Heart left ventricle (tissue), 16 donors: ENCODE measurements at places on chromosomes 11 and 22. TPM values are rescaled to one million over a fixed set of nuclear protein-coding genes. Genes with fewer than 3 reads are reported as not detected.

GRCh38 chr11:20854215-20854955, 185.0 kb downstream of the NELL1 start:
- no peak for DNase-seq

SLC22A8 gene
- not detected for total RNA-seq

DNA sequence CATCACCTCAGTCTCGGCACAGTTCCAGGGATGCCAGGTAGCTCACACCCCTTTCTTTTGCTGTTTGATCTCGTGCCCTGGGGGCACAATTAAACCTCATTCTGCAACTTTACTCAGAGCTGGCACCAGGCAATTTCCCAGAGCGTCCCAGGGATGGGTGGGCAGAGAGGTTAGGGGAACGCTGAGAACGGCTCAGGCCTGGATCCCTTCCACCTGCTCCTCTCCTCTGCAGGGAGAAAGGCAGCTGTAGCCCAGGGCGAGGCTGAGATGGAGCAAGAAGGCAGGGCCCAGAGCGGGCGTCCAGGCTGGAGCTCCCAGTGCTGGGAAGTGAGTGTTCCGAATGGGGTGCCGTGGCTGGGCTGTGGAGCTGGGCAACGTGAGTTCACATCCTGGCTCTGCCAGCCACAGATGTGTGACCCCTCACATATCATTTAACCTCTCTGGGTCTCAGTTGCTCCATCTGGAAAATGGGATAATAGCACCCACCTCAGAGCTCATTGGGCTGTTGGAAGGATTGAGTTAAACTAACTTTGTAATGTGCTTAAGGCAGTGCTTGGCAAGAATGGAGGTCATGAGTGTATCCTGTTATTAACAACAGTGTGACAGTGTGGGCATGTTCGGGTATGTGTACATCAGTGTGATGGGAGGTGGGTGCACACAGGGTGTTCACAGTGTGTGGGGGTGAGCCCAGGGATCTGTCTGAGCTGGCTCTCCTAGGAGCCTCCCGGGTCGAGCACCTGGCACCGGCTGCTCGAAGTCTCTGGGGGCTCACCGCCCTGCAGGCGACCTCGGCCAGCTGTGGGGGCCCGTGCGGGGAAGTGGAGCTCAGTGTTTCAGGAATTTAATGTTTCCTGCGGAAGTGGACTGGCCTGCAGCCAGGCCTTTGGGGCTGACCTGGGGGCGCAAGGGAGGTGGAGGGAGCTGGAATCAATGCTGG, 15.5 kb downstream of the OTUB1 start:
- no peak for DNase-seq

DNA sequence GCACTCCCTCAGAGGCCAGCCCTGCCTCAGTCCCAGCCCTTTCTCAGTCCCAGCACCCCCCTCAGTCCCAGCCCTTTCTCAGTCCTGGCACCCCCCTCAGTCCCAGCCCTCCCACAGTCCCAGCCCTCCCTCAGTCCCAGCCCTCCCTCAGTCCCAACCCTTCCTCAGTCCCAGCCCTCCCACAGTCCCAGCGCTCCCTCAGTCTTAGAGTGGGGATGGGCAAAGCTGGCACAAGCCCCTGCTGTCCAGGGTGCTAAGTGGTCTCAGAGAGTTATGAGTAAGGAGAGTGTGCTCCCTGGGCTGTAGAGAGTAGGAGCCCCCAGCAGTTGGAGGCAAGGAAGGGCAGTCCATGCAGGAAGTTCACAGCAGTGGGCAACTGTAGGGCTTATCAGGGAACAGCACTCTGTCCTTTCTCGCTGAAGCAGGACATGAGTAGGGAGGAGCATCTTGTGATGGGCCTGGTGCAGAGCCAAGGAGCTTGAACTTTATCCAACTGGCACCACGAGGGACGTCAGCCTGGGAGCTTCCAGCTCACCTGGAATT, 51.4 kb upstream of the CRYBB3 start:
- DNase-seq = no peak

DNA sequence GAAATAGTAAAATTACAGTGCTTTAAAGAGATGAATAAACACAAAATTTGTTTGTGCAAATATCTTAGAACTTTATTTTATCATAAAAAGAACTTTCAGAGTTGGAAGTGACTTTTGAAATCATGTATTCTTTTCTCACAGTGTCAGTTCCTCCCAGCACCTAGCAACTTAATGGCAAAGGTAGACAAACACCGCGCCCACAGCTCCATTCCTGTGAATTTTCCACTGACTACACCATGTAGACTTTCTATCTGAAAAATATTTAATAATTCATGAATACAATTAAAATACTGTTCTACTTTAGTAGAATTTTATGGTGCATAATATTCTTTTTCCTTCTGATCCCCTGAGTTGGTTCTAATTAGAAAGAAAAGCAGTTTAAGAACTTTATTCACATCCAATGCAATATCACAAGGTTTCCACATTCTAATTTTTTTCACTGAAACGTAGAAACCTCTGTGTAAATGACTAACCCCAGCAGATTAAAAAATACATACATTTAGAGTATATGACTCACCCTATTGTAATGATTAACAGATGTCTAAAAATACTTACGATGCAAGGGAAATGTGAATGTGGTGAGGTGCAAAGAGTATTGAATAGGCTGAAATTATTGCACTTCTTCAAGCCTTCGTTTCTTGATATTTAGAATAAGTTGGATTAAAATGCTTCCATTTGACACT, 218.2 kb upstream of the CCDC179 start:
- no peak for DNase-seq

MIOX gene
- not detected for total RNA-seq

DNA sequence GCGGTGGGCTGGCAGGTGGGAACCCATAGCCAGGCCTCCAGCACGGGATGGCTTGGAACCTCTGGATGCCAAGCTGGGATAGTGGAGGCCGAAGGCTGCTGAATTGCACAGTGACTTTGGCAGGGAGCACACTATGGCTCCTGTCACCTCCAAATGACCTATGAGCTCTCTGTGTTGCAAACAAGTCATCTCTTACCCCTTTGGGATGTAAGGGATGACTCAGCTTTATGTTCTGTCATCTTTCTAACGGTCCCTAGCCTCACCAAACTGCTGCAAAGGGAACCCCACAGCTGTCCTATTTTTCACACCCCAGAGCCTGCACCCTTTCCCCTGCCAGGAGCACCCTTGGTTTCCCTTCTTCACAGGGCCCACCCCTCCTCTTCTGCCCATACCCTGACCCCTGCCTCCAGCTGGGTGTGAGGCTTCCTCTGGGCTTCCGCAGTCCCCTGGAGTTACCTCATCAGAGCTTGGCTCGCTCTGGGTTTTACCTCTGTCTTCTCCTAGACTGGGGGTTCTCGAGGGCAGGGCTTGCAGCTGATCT, 2.7 kb upstream of the SCUBE1 start:
- no peak for DNase-seq

DNA sequence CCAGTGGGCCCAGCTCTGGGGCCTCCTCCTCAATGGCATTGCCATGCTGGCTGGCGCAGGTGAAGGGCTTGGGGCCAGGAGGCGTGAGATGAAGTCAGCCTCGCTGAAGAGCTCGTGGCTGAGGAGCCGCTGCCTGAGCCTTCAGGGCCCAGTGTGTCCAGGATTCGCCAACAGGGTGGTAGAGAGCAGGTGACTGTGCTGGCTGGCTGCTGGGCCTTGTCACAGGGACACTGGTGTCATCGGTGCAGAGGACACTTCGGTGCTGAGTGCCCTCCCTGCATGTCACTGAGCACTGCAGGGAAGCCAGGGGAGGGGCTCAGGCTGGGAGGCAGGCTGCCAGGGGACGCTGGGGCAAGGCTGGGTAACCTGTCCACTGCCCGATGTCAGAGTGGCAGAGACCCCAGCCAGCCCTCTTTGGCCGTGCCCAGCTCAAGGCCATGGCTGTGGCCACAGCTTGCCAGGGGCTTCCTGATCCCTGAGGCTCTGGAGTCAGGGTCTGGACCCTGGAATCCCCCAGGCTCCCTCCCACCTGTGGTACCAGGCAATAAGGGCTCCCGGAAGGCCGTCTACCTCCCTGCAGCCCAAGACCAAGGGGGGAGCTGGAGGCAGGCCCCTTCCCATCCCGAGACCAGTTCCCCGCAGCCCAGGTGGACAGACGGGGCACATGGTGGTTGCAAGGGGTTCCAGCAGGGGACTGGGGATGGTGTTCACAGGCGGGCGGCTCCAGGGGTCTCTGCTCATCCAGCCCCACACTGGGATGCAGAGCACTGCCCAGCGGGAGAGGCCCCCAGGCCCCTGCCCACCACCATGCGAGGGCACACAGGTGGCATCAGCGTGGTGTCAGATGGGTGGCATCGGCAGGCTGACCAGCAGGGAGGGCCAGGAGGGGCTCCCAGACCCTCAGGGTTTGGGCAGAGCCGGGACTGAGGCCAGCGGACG, 63.9 kb downstream of the ARFGAP3 start:
- no peak for DNase-seq
